ENCODE measurements at places on chromosomes 7 and 10. TPM values are rescaled to one million over a fixed set of nuclear protein-coding genes. Genes with fewer than 3 reads are reported as not detected.

ADIRF gene
- total RNA-seq: 91.2 TPM

BEND7 gene
- 19.2 TPM for total RNA-seq

UTF1 gene
- not detected for total RNA-seq

DNA sequence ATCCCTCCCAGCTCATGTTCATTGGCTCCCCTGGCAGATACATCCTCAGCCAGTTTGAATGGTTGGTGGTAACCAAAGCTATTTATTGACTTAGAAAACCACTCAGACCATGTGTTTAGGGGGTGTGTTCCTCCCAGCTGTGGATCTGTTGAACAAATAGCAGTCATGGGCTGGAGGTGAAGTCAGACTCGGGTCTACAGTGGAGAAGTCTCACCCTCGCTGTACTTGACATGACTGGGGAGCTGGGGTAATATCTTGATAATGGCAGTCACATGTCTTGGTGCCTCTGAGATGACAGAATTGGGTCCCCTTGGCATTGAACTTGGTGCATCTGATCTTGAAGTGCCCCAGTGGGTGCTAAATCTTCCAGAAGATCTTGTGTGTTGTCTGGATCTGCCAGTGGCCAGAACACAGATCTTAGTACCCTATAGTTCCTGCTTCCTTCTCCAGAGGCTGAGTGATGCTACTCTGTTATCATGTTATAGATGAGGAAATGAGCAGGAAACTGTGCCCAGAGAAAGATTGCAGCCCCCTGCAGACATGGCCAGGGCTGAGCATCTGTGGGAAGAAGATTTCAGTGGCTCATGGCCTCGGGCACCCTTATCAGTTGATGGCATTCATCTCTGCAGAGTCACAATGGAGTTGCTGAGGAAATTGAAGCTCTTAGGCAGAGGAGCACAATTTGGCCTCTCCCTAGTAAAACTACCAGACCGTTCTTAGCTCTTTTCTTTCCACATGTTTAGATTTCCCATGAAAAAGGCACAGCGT is 50.4 kb downstream of the ADRA2A start:
- no peak for DNase-seq

GRCh38 chr10:49598164-49598856 is 11.8 kb upstream of the SLC18A3 start:
- DNase-seq: peak; percentile 8

OR2A42 gene
- total RNA-seq: not detected

All from colonic mucosa (tissue), 4 donors.